IPS DF 6.9 (cell line): ENCODE measurements at places on chromosomes 4 and X.
A peak's percentile ranks its signal among the peaks of the same experiment; 100 is the strongest.

- H3K36me3 ChIP-seq, result no peaks in the 10 kb centered on the region
- H3K27ac ChIP-seq, result no peak overlapping the region
- H3K4me1 ChIP-seq, result no peaks in the 10 kb centered on the region
- no peaks in the 10 kb centered on the region for H3K27me3 ChIP-seq
- no peak for DNase-seq
- H3K4me3 ChIP-seq, result no peak overlapping the region
Measured at GRCh38 chr4:4990329-4990728, 28.9 kb downstream of the CYTL1 start.

- H3K4me3 ChIP-seq, result no peak overlapping the region
- DNase-seq, result no peak
- no peaks in the 10 kb centered on the region for H3K4me1 ChIP-seq
- no peaks in the 10 kb centered on the region for H3K27me3 ChIP-seq
- no peak overlapping the region for H3K27ac ChIP-seq
Measured at GRCh38 chr4:32562010-32562409, 1841.8 kb downstream of the PCDH7 start.

GRCh38 chrX:147403040-147403439, 508.7 kb upstream of the FMR1 start:
- H3K36me3 ChIP-seq, result no peaks in the 10 kb centered on the region
- no peak overlapping the region for H3K27ac ChIP-seq
- DNase-seq, result no peak
- no peaks in the 10 kb centered on the region for H3K27me3 ChIP-seq

GRCh38 chr4:110676241-110676640, 53.4 kb upstream of the PITX2 start:
- no peak overlapping the region for H3K4me3 ChIP-seq
- no peak overlapping the region for H3K27ac ChIP-seq
- DNase-seq, result no peak
- H3K27me3 ChIP-seq, result no peaks in the 10 kb centered on the region
- H3K4me1 ChIP-seq, result no peaks in the 10 kb centered on the region

DNA sequence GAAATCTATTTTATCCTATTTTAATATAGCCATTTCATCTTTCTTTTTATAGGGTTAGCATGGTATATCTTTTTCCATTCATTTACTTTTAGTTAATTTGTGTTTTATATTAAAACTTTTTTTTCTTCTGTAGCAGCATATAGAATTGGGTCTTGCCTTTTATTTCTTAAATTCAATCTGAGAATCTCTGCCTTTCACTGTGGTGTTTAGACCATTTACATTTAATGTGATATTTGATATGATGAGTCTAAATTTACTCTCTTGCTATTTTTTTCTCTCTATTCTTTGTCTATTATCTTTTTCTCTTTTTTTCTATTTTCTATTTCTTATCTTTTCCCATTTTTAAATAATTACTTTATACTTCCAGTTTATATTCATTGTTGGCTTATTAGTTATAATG, 105.4 kb upstream of the HAND2 start:
- no peaks in the 10 kb centered on the region for H3K27me3 ChIP-seq
- no peak for DNase-seq

- DNase-seq, result no peak
- no peak overlapping the region for H3K4me3 ChIP-seq
- H3K4me1 ChIP-seq, result no peaks in the 10 kb centered on the region
- H3K27me3 ChIP-seq, result no peaks in the 10 kb centered on the region
- H3K36me3 ChIP-seq, result no peaks in the 10 kb centered on the region
Measured at GRCh38 chr4:63786171-63786570, 623.1 kb downstream of the TECRL start.

DNA sequence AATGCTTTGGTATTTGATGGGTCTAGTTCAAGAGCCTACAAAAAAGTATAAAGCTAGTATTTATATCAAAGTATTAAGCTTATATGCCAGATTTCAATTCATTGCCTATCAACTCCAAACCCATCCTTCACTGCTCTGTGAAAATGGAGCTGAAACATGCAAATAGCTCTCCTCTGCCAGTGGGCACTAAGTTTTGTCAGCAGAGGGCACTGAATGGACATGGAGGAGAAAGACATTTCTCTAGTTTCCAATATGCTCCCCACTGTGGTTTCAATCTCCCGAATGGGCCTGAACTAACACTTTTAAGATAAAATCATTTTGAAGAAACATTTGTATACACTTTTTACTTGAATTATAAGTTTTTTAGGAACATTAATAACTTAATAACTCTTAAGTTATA, 12.4 kb downstream of the PPID start:
- no peaks in the 10 kb centered on the region for H3K27me3 ChIP-seq
- no peak overlapping the region for H3K4me3 ChIP-seq
- H3K4me1 ChIP-seq, result no peaks in the 10 kb centered on the region
- peaks cover 3% of the 10 kb centered on the region; the same call in 1 of the 2 replicates for H3K36me3 ChIP-seq
- H3K27ac ChIP-seq, result no peak overlapping the region

GRCh38 chrX:42714981-42715700, 62.8 kb downstream of the PPP1R2C start:
- H3K27me3 ChIP-seq, result no peaks in the 10 kb centered on the region
- H3K4me3 ChIP-seq, result no peak overlapping the region
- peak; percentile 16 for DNase-seq
- no peak overlapping the region for H3K27ac ChIP-seq
- H3K36me3 ChIP-seq, result no peaks in the 10 kb centered on the region

DNA sequence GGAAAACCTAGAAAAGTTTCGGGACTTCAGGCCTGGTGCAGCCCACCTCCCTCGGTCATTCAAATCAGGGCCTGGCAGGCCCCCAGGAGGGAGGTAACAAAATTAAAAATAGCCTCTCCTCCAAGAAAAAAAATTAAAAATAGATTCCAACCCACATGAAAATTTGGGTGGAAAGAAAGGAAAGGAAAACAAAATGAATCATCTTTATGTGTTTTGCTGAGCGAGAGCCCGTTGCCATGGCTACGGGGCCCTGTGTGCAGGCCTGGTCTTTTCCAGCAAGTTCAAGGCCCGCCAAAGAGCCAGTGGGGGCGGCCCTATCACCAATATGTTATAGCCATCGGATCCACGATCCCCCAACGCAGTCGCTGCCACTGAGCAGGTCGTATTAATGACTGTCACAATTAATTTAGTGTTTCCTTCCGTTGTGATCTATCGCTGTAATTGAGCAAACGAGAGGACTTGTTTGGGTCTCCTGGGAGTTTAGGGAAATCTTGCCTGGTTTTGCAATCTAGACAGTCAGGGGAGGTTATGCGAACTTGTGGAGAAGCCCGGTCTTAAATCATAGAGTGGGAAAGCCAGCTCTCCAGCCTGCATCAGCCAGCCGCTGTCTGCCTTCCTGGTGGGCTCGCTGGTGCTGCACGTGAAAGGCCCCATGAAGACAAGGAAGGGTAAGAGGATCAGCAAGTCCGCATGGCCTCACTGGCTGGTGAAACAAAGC, 452.4 kb downstream of the BCOR start:
- H3K27ac ChIP-seq, result no peak overlapping the region
- no peaks in the 10 kb centered on the region for H3K27me3 ChIP-seq
- H3K4me3 ChIP-seq, result no peak overlapping the region
- H3K36me3 ChIP-seq, result no peaks in the 10 kb centered on the region
- no peaks in the 10 kb centered on the region; the same call in none of the 2 replicates for H3K4me1 ChIP-seq

- no peaks in the 10 kb centered on the region for H3K36me3 ChIP-seq
- H3K4me1 ChIP-seq, result no peaks in the 10 kb centered on the region
- H3K4me3 ChIP-seq, result no peak overlapping the region
- DNase-seq, result no peak
Measured at GRCh38 chrX:41556958-41557357, 109.8 kb downstream of the NYX start.

- DNase-seq, result no peak
- peaks cover 4% of the 10 kb centered on the region; the same call in 1 of the 2 replicates for H3K4me1 ChIP-seq
- no peaks in the 10 kb centered on the region for H3K27me3 ChIP-seq
- H3K4me3 ChIP-seq, result no peak overlapping the region
Measured at GRCh38 chr4:139018501-139018900, 2.9 kb downstream of the NOCT start.

GRCh38 chrX:54494989-54495813, 833 bp downstream of the FGD1 start:
- H3K27ac ChIP-seq, result no peak overlapping the region
- no peaks in the 10 kb centered on the region; the same call in 1 of the 2 replicates for H3K36me3 ChIP-seq
- DNase-seq, result no peak
- H3K4me1 ChIP-seq, result peaks cover 3% of the 10 kb centered on the region; the same call in 1 of the 2 replicates
- peak overlapping the region; percentile 72; the same call in 1 of the 2 replicates for H3K4me3 ChIP-seq

GRCh38 chr4:150038335-150039076, 39.7 kb upstream of the DCLK2 start:
- H3K4me3 ChIP-seq, result no peak overlapping the region
- H3K27ac ChIP-seq, result no peak overlapping the region
- DNase-seq, result no peak
- H3K27me3 ChIP-seq, result no peaks in the 10 kb centered on the region
- H3K36me3 ChIP-seq, result no peaks in the 10 kb centered on the region

DNA sequence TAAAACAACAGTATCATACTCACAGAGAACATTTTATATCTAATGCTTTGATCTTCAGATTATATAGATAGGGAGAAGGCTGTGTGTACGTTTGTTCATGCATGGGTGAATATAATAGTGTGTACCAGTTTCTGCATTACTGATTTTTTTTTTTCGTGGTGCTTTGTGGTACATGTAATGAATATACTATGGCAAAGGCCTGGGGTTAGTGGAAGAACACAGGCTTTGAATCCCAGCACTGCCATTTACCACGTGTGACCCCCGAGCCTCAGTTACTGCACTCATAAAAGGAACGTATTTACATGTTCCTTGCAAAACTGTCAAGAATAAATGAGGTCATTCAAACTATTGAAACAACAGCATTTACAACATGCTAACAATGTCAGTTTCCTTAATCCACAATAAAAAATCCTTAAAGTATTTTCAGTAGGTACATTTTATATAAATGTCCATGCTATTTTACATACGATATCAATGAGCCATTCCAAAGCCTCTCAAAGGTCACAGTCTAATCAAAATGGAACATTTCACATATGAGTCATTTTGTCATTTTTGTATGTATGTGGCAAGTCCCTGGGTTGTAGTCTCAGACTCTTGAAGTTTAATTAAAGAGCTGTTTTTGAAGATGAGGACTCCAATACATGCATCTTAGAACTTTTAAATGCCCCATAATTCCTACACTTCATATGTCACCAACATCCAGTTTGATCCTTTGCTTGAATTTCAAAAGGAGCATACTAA, 242.8 kb downstream of the PPP3CA start:
- H3K36me3 ChIP-seq, result no peaks in the 10 kb centered on the region
- H3K27ac ChIP-seq, result no peak overlapping the region
- DNase-seq, result no peak
- no peak overlapping the region for H3K4me3 ChIP-seq
- no peaks in the 10 kb centered on the region for H3K27me3 ChIP-seq
- H3K4me1 ChIP-seq, result no peaks in the 10 kb centered on the region

GRCh38 chr4:154564311-154564710, 1.5 kb downstream of the FGB start:
- no peaks in the 10 kb centered on the region for H3K4me1 ChIP-seq
- H3K27ac ChIP-seq, result no peak overlapping the region
- no peak overlapping the region for H3K4me3 ChIP-seq
- DNase-seq, result no peak

DNA sequence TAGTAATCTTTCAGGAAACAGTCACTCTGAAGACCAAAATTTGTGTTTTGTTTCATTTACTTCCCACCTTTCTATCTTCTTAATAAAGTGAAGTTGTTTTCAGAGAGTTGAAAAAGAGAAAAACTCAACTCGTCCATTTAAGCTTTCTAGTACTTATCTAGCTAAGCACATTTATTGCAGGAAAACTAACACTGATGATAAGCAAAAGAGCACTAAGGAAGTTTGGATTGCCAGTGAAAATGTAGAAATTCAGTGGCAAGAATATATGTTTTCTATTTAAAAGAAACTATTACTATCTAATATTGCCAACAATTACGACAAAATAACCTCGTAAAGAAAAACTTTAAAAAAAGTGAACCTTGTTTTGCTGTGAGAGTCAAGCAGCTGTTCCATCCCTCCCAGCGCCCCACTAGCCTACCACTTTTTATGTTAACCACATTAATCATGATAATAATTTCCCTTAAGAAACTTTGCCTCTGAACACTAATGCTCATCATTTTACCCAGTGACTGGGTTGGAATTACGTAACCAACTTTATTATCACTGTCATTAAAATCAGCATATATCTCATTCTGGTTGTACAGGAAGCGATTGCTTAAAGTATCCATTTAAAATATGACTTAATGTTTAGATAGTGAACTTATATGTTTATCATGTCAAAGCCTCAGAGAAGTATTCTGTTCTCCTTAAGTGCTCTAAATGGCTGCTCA, 24.8 kb downstream of the SPRY1 start:
- H3K36me3 ChIP-seq, result no peaks in the 10 kb centered on the region
- H3K4me1 ChIP-seq, result peaks cover 3% of the 10 kb centered on the region; the same call in 1 of the 2 replicates
- H3K27me3 ChIP-seq, result no peaks in the 10 kb centered on the region

- no peaks in the 10 kb centered on the region; the same call in 1 of the 2 replicates for H3K27me3 ChIP-seq
- DNase-seq, result no peak
- H3K4me3 ChIP-seq, result no peak overlapping the region
- H3K27ac ChIP-seq, result no peak overlapping the region
Measured at GRCh38 chrX:9467751-9468150, 2.9 kb downstream of the TBL1X start.

DNA sequence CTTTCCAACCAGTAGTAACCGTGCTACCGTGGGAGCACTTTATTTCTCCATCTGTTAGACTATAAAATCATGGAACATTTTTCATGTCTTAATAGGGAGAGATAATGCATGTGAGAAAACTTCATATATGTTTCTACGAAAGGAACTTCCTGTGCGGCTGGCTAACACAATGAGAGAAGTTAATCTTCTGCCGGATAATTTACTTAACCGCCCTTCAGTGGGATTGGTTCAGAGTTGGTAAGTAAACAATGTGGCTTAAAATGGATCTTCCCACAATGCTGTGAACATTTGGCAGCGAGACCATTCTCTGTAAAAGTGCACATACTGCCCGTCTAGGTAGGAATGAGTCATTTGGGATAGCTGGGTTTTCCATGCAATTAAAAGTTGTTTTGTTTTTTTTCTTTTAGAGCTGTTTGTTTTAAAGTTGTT, 29.6 kb downstream of the PDK3 start:
- H3K36me3 ChIP-seq, result no peaks in the 10 kb centered on the region
- H3K4me1 ChIP-seq, result peaks cover 4% of the 10 kb centered on the region
- H3K4me3 ChIP-seq, result no peak overlapping the region

DNA sequence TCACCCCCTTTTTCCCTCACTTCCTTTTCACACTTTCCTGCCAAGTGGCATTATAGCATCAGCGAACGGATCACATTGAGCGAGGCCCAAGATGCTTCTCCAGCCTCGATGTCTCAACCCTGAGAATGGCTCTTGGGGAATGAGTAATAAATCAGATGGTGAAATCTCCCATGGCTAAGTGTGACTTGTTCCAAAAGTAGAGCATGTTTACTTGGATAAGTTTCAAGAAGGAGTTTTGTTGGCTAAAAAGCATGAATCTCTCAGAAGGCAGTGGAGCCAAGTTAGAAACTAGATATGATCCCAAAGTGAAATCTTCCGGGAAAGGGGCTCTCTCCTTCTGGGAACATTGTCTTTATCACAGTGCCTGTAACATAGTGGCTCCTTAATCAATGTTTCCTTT, 316.3 kb downstream of the CAMK2D start:
- H3K27me3 ChIP-seq, result no peaks in the 10 kb centered on the region
- no peak for DNase-seq
- no peak overlapping the region for H3K27ac ChIP-seq
- no peak overlapping the region for H3K4me3 ChIP-seq

GRCh38 chr4:186855111-186855510, 131.5 kb upstream of the FAT1 start:
- H3K27ac ChIP-seq, result no peak overlapping the region
- no peaks in the 10 kb centered on the region for H3K27me3 ChIP-seq
- no peaks in the 10 kb centered on the region for H3K36me3 ChIP-seq
- no peak for DNase-seq
